NCI-H2081 treated with DMSO at 0.1 percent for 48 hours (cell line): ENCODE measurements at places on chromosomes 5 and 9.

DNA sequence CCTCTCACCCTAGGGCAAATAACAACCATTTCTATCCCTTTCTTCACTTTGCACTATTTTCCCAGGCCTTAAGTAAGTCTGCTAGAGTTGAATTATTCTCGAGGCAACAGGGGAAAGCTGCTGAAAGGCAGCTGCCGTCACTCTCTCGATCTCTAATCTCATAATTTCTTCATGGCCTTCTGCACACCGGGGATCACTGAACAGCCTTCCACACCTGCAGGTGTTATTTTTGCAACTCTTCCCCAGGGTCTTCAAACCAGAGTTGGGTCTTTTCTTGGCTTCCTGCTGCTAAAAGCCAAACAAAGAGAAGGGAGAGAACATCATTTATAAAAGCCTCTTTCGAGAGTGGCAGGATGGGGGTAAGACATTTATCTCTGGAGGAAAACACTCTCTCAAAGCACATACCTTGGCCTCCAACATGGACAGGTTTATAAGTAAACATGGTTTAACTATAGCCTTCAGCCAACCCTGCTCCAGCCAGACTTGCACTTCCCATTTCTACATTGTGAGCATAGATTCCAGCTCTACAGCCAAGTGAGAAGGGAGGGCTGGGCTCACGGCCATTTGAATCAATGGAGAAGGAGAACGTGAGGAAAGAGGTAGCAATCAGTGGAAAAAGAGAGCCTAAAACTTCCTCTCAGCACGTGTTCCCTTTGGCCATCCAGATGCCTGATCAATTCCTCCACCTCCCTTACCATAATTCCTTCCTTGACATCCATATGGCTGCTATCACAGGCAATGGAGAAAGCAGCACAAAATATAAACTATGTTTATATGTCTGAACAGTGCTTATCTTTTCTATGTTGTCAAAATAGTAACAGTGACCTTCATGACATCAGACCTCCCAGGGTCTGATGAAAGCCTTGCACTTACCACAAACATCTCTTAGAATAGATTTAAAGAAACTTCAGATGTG, 464.9 kb downstream of the TLE1 start:
- DNase-seq: no peak

GRCh38 chr9:131304676-131305355, 15.3 kb downstream of the PLPP7 start:
- no peak for DNase-seq

GRCh38 chr5:139816566-139816965, 21.0 kb downstream of the PSD2 start:
- no peak for DNase-seq

DNA sequence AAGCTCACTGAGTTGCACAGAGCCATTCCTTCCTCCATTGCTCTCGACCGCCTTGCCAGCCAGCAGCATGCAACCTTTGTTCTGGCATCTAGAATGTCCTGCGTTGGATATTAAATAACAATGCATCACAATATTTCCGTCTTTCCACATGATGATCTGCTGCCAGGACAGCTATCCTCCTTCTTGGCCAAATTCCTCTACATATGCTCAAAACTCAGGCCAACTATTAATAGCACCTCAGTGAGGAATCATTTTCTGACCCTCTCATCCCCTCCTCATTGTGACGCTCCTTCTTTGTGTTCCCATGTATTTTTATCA, 128.6 kb downstream of the MYO10 start:
- DNase-seq: no peak

GRCh38 chr5:118270526-118270925, 717.8 kb downstream of the DTWD2 start:
- no peak for DNase-seq

- DNase-seq: no peak
Observed at GRCh38 chr9:97386265-97386633, 25.6 kb upstream of the TDRD7 start.

DNA sequence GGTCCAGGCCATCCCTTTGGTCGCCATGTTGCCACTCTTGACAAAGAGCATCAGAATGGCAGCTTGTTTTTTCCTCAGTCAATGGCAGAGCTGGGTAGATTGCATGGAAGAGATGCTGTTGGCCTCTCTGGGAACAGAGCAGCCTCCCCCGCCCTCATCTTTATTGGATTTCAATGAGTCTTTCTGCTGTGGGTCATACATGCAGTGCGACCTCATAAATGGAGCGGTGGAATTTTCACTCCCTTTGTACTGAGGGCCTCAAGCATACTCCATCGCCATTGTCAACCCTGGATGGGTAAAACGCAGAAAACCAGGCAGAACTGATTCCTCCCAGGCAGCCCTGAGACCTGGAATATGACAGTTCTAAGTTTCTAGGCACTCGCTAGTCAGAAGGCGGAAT, 71.8 kb downstream of the ZNF618 start:
- no peak for DNase-seq
